ENCODE measurements at places on chromosomes 1 and 21. TPM values are rescaled to one million over a fixed set of nuclear protein-coding genes. Genes with fewer than 3 reads are reported as not detected.

Gene RPS6KA1
- 18.8 TPM for total RNA-seq

DNA sequence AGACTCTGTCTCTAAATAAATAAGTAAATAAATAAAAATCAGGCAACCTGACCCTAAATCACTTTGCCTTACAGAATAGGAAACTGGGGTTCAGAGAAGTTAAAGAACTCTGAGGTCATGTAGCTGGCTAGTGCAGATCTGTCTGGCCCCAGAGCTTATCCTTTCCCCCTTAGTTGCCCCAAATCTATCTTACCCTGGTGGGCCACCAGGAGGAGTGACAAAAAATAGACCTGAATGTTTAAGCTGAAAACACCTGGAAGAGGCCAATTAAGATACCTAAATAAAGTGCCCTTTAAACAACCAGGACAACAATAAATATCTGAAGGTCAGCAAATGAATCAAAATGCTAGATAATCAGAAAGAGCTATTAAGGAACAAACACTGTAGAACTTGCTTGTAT, 59.7 kb downstream of the TEX35 start:
- no peak for DNase-seq

DNA sequence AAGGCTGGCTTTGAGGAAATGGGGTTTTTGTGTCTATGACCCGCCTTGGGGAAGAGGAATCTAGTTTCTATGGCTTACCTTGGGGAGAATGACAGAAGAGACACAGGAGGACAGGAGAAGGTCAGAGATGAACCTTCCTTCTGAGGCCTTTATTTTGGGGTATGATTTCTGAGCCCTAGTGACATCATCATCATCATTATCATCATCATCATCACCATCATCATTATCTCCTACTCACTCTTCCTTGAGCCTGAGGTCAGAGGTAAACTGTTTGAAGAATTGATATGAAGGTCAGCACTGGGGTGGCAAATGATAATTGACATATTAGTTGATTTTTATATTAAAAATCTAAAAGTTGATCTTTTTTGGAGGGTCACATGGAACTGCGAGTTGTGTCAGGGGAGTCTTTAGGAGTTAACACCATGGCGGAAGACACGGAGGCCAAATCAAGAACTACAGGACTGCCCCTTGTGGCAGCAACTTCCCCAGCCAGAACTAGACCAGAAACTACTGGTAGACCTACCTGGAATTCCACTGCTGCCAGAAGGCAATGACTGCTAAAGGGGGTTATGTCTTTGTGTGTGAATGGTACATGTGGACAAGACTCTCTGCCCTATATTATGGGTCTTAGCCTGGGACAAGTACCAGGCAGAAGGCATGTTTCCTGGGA, 49.8 kb upstream of the WLS start:
- DNase-seq = no peak

Gene GUCA2A
- not detected for total RNA-seq

GRCh38 chr1:178518894-178519293, 6.0 kb downstream of the TEX35 start:
- DNase-seq = no peak

DNA sequence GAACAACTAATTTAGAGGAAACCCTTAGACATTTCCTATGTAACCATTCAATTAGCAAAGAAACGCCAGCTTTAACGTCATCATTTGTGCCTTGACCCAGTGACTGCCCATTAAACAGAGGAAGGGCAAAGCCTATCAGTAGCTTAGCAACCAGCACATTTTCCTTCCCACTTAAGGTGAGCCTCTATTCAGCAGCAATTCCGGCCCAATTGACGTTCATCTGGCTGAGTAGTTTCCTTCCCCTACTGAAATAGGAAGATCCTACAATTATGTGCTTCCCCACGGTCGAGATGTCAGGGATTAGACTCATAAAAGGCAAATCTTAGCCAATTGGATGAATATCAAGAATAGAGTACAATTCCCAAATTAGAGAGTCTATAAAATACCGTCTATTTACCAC, 482.1 kb upstream of the ADAMTS5 start:
- no peak for DNase-seq

Gene CD52
- 2.3 TPM for total RNA-seq

Gene SUCO
- total RNA-seq = 55.5 TPM

DNA sequence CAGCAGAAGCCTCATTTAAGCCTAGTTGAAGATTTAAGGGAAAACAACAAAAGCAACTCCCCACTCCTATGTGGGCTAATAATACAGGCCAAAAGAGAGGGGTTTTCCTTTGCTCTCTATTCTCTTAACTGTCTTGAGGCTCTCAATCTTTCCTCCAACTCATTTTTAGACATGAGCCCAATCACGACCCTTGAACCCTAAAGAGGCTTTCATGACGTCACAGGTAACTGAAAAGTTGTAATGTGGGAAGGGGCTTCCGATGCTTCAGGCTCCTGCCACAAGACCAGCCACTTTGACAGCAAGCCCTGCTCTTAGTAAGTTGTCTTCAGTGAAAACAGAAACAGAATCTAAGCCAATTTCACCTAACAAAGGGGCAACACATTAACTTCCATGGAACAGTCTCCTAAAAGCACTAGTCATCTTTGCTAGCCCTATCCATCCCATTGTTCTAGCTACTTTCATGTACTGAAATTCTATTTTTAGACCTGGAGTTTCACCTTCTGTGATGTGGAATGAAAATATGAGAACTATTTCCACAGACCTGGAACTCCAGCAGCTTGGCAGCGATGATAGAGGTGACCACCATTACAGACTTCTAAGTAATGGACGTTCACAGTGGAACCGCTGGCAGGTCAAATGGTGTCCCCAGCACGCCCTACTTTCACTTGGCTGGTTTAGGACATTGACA, 36.3 kb downstream of the GPR161 start:
- DNase-seq = no peak

Gene YIPF1
- total RNA-seq = 19.0 TPM

- DNase-seq = no peak
Measured at GRCh38 chr21:28885853-28886177, 106.9 kb downstream of the LTN1 start.

DNA sequence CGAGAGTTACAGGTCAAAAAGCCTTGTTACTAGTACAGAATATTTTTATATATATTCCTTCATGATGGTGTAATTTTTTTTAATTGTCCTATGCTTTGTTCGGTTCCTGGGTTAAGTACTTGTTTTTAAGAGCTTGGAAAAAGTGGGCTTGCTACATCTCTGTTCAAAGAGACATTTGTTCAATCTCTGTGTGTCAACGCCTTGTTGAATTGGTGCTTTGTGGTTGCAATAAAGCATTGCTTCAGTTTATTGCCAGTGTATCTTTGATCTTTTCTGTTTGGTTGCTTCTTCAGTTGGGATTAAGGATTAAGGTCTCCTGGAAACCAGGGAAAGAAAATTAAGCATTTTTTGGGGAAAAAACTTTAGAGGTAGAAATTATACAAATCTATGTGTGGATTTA, 47.7 kb upstream of the DNASE2B start:
- no peak for DNase-seq

DNA sequence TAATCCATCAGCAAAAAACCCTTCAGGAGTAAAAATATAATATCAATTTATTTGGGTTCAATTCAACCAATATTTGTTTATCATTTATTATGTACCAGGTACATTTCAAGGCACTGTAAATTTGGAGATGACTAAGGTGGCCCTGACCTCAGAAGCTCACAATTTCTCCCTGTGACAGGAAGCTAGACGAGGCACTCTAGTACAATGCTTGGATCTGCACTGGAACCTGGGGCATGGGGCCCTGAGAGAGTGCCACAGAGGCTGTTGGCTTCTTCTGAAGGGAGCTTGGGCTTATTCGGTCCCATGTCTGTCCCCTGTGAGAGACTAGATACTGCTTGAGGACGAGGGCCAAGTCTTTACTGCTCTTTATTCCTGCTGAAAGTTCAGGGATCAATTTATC, 31.5 kb downstream of the RHOU start:
- DNase-seq = no peak

GRCh38 chr21:31374395-31374794, 30.3 kb upstream of the TIAM1 start:
- DNase-seq = no peak

Gene OR14K1
- not detected for total RNA-seq

DNA sequence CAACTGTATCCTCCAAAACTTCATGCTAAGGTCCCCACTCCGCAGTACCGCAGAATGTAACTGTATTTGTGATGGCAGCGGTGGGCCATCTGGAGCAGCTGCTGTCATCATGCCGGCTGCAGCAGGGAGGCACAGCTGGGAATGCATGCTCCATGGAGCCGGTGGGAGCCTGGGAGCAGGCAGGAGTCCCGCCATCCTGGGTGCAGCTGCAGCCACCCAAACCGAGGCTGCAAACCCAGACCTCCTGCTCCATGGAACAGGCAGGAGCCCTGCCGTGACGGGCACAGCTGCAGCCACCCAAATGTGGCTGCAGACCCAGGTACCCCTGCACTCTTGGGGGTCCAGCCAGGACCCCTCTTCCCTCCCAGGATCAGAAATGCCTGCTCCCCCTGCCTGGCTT, 80.3 kb downstream of the SCMH1 start:
- no peak for DNase-seq

DNA sequence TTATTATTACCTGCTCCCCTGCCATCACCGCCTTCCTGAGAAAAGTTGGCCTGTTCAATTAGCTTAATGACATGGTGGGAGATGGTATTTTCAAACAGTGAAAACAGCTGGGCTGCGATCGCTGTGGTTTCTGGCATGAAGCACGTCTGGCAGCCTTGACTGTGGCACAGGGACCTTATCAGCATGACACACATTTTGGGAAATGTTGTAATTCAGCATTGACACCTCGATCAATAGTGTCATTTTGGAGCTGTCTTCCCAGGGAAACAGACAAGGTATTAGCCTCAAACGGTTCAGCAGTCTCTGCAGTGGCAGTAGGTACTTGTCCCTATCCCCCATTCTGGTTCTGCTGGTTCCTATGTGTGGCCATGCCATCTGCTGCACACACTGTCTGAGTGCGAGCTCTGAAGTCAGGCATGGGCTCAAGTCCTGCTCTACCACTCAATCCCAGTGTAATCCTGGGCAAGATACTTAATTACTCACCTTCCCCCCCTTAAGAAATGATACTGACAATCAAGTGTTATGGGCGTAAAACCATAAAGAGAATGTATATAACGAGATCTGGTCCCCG, 154.5 kb upstream of the KCND3 start:
- DNase-seq = no peak

Gene UBIAD1
- 26.2 TPM for total RNA-seq

GRCh38 chr1:44114098-44114497, 4.5 kb upstream of the KLF17 start:
- DNase-seq = no peak

Gene MYOM3
- total RNA-seq = 0.08 TPM

DNA sequence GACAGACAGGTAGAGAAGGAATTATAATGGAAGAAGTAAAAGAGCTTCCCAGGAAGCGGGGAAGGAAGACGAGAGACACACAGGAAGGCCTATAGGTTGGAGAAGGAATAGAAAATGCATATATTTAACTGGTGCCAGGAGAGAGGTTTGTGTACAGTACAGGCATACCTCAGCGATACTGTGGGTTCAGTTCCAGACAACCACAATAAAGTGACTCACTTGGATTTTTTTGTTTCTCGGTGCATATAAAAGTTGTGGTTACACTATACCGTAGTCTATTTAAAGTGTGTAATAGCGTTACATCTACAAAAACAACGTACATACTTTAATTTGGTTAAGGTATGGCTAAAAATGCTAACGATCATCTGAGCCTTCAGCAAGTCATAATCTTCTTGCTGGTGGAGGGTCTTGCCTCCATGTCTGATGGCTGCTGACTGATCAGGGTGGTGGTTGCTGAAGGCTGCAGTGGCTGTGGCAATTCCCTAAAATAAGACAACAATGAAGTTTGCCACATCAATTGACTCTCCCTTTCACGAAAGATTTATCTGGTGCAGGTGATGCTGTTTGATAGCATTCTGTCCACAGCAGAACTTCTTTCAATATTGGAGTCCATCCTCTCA, 16.0 kb downstream of the YARS1 start:
- no peak for DNase-seq

DNA sequence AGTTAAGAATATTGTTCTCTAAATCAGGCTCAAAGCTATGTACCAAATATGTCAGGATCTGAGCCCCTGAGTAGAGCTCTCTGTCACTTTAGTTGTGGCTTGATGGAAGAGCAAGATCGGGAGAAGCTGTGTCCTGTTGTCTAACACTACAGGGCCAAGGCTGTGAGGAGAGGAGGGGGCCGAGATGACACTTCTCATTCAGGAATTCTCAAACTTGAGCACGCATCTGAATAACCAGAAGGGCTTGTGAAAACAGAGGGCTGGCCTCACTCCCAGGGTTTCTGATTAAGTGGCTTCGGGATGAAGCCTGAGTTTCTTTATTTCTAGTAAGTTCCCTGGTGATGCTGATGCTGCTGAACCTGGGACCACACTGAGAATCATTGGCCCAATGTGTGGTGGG, 209.2 kb upstream of the DAB1 start:
- DNase-seq = no peak

Gene VCAM1
- total RNA-seq = 32.1 TPM

Gene LCE3D
- not detected for total RNA-seq

Gene CRABP2
- 3.8 TPM for total RNA-seq

Gene KRTAP19-7
- total RNA-seq = not detected

- DNase-seq = no peak
Measured at GRCh38 chr1:171610385-171610784, 11.7 kb upstream of the MYOCOS start.

DNA sequence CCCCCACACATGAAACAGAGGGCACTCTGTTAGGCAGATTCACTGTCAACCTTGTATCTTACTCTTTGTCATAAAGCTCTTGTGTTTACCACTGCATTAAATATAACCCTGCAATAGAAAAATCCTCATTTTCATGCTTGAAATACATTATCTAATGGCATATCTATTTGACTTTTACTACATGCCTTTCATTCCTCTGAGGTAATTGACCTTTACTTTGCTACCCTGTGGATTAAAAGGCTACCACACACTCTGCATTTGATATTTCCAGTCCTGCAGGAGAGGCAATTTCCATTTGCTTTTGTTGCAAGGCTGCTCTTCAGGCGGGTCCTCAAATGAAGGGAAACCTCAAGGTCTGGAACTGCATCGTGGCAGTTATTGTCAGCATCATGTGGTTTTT, 238.0 kb downstream of the NTNG1 start:
- DNase-seq = no peak

DNA sequence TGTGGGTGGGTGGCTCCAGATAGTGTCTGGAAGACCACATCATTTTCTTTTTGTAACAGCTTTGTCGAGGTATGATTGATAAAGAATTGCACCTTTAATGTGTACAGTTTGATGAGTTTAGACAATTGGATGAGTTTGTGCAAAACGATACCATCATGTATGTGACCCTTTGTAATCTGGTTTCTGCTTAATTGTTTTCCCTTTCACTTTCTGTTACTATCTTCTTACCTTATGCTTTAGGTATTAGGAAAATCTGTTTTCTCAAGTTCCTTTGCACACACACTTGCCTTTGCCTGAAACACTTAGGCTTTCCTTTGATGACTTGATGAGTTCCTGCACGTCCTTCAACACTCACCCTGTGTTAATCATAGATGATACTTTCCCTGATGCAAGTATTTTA, 6.8 kb downstream of the OR10Z1 start:
- no peak for DNase-seq

DNA sequence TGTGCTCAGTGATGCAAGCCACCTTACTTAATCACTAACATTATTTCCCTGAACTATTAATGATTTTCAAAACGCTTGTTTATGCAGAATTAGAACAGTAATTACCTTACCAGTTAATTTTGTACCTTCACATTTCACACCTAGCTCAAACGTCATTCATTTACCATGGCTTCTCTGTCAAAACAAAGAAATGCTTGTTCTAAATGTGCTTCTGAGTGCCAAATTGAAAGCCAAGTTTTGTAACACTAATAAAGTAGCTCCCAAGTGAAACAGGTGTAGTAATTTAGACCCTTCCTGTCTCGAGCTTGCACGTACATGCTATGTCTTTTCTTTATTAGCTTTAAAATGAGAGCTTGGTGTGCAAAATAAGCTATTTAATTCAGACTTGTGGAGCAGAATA, 533.7 kb upstream of the PKN2 start:
- no peak for DNase-seq

Gene ASAP3
- total RNA-seq = 72.3 TPM

Measured in ovary (tissue), 10 donors.